ENCODE measurements at places on chromosomes 5 and 9.
A peak's percentile ranks its signal among the peaks of the same experiment; 100 is the strongest.

DNA sequence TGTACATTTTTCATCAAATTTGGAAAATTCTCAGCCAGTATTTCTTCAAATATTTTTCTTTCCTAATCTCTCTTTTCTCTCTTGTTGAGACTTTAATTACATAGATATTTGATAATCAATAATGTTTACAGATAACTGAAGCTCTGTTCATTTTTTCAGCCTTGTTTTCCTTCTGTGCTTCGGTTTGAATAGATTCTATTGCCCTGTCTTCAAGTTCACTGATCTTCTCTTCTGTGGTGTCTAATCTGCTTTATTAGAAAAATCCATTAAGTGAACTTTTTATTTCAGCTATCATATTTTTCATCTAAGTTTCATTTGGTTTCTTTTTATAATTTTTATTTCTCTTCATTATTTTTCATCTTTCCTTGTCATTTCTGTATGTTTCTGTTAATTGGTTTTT is 54.1 kb downstream of the AMBP start:
- no peak overlapping the region for H3K27ac ChIP-seq
- no peak for DNase-seq
- no peaks in the 10 kb centered on the region for H3K4me1 ChIP-seq
- H3K27me3 ChIP-seq, result no peaks in the 10 kb centered on the region
- peaks cover 50% of the 10 kb centered on the region for H3K36me3 ChIP-seq

DNA sequence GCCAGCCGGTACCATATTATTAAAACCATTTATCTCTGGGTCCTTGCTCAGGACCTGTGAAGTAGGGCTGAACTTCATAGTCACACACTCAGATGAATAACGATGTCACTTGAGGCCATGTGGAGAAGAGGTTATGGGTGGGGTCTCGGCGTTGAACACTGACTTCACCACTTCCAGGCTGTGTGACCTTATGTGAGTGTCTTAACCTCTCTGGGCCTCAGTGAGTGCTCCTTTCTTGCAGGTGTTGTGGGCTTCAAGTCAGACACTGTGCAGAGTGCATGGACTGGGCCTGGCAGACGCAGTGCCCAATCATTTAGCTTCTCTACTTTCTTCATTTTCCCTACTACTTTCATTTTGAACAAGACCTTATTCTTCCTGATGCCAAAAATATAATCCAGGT is 278.8 kb downstream of the PBX3 start:
- H3K4me3 ChIP-seq, result no peak overlapping the region
- no peaks in the 10 kb centered on the region for H3K36me3 ChIP-seq
- H3K27me3 ChIP-seq, result no peaks in the 10 kb centered on the region
- no peaks in the 10 kb centered on the region for H3K4me1 ChIP-seq

- peaks cover 24% of the 10 kb centered on the region for H3K4me1 ChIP-seq
- peaks cover 34% of the 10 kb centered on the region for H3K36me3 ChIP-seq
- DNase-seq, result no peak
- H3K4me3 ChIP-seq, result no peak overlapping the region
- no peak overlapping the region for H3K27ac ChIP-seq
These were observed 6.4 kb downstream of the LTC4S start for GRCh38 chr5:179800071-179800695.

DNA sequence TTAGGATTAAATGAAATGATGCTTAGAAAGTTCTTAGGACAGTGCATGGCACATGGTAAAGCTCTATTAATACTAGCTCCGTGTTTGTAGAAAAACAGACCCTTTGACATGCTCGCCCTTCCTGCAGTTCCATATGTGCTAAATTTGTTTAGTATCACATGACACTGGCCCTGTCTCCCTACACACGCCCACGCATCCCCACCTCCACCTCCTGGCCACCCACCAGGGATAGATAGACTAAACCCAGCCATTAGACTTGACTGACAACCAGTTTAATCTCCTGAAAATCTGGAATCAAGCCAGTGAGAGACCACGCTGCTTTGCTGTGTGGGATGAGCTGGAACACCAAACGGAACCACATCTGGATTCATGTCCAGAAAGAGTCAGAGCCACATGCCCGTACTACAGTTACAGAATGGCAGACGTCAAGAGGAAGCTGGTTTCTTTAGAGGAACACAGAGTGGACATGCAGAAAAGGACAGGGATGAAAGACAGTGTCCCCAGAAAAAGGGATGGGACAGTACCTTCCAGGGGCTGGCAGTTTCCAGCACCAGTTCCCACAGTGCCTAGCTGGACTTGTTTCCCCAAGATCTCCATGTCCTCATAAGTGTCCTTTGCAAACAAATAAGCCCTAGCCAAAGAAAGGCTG is 186.1 kb downstream of the PDZD2 start:
- H3K36me3 ChIP-seq, result no peaks in the 10 kb centered on the region
- H3K27ac ChIP-seq, result no peak overlapping the region
- DNase-seq, result no peak
- H3K4me1 ChIP-seq, result no peaks in the 10 kb centered on the region

DNA sequence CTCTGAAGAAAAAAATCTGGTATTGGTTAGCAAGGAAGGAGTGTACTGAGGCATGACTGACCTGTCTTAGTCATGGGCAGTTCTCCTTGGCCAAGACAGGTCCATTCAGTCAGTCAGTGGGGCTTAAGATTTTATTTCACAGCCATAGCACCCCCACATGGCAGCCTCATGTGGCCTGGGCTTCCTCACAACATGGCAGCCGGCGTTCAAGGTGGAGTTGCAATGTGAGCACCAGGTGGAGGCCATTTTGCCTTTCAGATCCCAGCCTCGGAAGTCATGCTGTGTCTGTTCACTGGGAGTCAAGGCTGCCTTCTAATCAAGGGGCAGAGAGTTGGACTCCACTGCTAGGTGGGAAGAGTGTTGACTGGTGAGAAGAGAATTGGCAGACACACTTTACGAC is 10.3 kb upstream of the CARD19 start:
- H3K36me3 ChIP-seq, result no peaks in the 10 kb centered on the region
- no peaks in the 10 kb centered on the region for H3K4me1 ChIP-seq
- H3K27me3 ChIP-seq, result no peaks in the 10 kb centered on the region
- H3K4me3 ChIP-seq, result no peak overlapping the region

GRCh38 chr9:98168153-98168780 is 24.2 kb downstream of the CORO2A start:
- H3K4me3 ChIP-seq, result no peak overlapping the region
- H3K27ac ChIP-seq, result no peak overlapping the region
- H3K36me3 ChIP-seq, result no peaks in the 10 kb centered on the region
- H3K4me1 ChIP-seq, result no peaks in the 10 kb centered on the region

DNA sequence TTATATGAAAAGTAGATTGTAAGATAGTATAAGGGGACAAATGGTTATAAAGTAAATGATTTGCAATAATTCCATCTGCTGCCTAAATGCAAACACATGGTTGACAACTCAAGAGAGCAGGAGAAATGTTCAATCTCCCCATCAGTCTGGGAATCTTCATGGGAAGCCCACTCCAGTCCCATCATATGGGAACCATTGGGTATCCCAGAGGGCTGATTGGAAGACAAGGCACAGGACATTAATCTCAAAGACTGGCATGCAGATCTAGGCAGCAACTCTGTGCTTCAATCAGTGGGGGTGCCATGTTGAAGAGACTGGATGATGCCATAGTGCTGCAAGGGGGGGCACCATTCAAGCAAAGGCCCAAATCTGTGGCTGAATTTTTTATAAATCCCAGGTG is 193.1 kb upstream of the PDE4D start:
- no peaks in the 10 kb centered on the region for H3K36me3 ChIP-seq
- no peak overlapping the region for H3K27ac ChIP-seq
- no peak overlapping the region for H3K4me3 ChIP-seq
- H3K4me1 ChIP-seq, result no peaks in the 10 kb centered on the region
- DNase-seq, result no peak

GRCh38 chr5:108858959-108859358 is 111.3 kb downstream of the FER start:
- peaks cover 4% of the 10 kb centered on the region for H3K36me3 ChIP-seq
- H3K4me3 ChIP-seq, result no peak overlapping the region
- no peak overlapping the region for H3K27ac ChIP-seq
- no peaks in the 10 kb centered on the region for H3K4me1 ChIP-seq

GRCh38 chr9:27442464-27442863 is 81.6 kb upstream of the IFNK start:
- no peaks in the 10 kb centered on the region for H3K36me3 ChIP-seq
- no peak for DNase-seq
- no peak overlapping the region for H3K4me3 ChIP-seq
- no peaks in the 10 kb centered on the region for H3K27me3 ChIP-seq
- peaks cover 2% of the 10 kb centered on the region for H3K4me1 ChIP-seq

GRCh38 chr9:87786423-87786822 is 60.5 kb downstream of the CTSL start:
- H3K27ac ChIP-seq, result no peak overlapping the region
- H3K4me1 ChIP-seq, result no peaks in the 10 kb centered on the region
- H3K4me3 ChIP-seq, result no peak overlapping the region
- H3K27me3 ChIP-seq, result no peaks in the 10 kb centered on the region
- DNase-seq, result no peak
- no peaks in the 10 kb centered on the region for H3K36me3 ChIP-seq

DNA sequence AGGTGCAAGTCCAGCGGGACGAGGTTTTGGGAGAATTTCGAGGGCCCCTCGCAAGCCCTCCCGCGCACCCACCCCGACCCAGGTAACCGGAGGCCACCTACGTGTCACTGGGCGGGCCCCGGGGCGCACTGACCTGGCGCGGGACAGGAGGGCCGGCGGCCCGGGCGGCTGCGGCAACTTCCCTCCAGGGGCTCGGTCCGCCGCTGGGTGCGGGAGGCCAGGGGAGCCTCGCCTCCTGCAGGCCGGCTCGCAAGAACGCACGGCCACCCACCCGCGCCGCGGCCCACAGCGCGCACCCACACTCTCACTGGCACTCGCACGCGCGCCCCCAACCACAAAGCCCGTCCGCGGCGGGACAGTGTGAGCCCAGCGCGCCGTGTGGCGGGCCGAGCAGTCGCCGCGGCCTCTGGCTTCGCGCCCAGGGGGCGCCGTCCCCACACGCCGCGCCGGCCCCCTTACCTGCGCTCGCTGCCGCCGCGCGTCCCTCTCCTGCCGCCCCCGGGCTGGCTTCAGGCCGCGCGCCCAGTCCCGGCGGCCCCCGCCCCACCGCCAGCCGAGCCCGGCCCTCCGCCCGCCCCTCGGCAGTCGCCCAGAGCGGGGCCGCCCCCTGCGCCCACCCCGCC is 451 bp downstream of the LPAR1 start:
- peak; percentile 65 for DNase-seq
- peak overlapping the region; percentile 81 for H3K4me3 ChIP-seq
- no peaks in the 10 kb centered on the region for H3K36me3 ChIP-seq

- H3K36me3 ChIP-seq, result no peaks in the 10 kb centered on the region
- peaks cover 4% of the 10 kb centered on the region for H3K4me1 ChIP-seq
- no peak for DNase-seq
These were observed 1.2 kb downstream of the PANK3 start for GRCh38 chr5:168578006-168578405.

DNA sequence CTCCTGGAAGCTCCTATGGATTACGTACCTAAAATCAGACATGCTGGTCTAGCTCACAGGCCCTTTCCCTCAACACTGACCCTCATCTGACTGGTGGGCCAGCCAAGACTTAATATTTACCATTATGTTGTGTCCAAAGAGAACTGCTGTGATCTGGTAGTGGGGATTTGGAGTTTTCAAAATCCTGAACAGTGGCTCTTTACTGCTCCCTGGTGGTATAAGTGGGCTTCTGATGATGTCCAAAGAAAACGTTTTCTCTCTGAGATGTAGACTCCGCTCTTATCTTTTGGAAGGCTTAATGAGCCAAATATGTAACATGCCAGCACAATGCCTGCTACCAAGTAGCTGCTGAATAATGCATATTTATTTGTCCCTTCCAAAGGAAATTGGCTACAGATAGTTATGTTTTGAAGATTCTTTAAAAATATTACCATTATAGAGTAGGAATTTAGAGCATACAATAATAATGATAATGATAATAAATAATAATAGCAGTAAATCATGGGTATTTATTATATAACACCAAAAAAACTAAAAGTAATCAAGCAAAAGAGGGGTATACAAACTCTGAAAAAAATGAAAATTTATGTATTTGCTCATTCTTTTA is 406.6 kb upstream of the TNC start:
- H3K27me3 ChIP-seq, result no peaks in the 10 kb centered on the region
- no peaks in the 10 kb centered on the region for H3K36me3 ChIP-seq
- H3K27ac ChIP-seq, result no peak overlapping the region
- no peak overlapping the region for H3K4me3 ChIP-seq

- H3K4me3 ChIP-seq, result no peak overlapping the region
- H3K36me3 ChIP-seq, result no peaks in the 10 kb centered on the region
- H3K27ac ChIP-seq, result no peak overlapping the region
- no peaks in the 10 kb centered on the region for H3K4me1 ChIP-seq
- H3K27me3 ChIP-seq, result no peaks in the 10 kb centered on the region
These were observed 315.5 kb downstream of the TRPM3 start for GRCh38 chr9:70805949-70806348.

- H3K27me3 ChIP-seq, result no peaks in the 10 kb centered on the region
- H3K27ac ChIP-seq, result no peak overlapping the region
- H3K36me3 ChIP-seq, result no peaks in the 10 kb centered on the region
- H3K4me3 ChIP-seq, result no peak overlapping the region
These were observed 46.4 kb upstream of the SLC44A1 start for GRCh38 chr9:105198023-105198422.

- DNase-seq, result no peak
- H3K4me3 ChIP-seq, result no peak overlapping the region
- H3K27me3 ChIP-seq, result no peaks in the 10 kb centered on the region
- H3K36me3 ChIP-seq, result no peaks in the 10 kb centered on the region
- no peak overlapping the region for H3K27ac ChIP-seq
These were observed 194.7 kb downstream of the SREK1 start for GRCh38 chr5:66338828-66339227.

GRCh38 chr5:151925340-151925739 is 689 bp upstream of the GLRA1 start:
- DNase-seq, result no peak
- no peak overlapping the region for H3K27ac ChIP-seq
- H3K36me3 ChIP-seq, result no peaks in the 10 kb centered on the region
- peaks cover 4% of the 10 kb centered on the region for H3K27me3 ChIP-seq
- H3K4me1 ChIP-seq, result no peaks in the 10 kb centered on the region
- no peak overlapping the region for H3K4me3 ChIP-seq

GRCh38 chr5:109951758-109952157 is 262.0 kb downstream of the MAN2A1 start:
- no peak overlapping the region for H3K4me3 ChIP-seq
- no peaks in the 10 kb centered on the region for H3K4me1 ChIP-seq
- H3K27ac ChIP-seq, result no peak overlapping the region
- no peak for DNase-seq
- no peaks in the 10 kb centered on the region for H3K36me3 ChIP-seq

DNA sequence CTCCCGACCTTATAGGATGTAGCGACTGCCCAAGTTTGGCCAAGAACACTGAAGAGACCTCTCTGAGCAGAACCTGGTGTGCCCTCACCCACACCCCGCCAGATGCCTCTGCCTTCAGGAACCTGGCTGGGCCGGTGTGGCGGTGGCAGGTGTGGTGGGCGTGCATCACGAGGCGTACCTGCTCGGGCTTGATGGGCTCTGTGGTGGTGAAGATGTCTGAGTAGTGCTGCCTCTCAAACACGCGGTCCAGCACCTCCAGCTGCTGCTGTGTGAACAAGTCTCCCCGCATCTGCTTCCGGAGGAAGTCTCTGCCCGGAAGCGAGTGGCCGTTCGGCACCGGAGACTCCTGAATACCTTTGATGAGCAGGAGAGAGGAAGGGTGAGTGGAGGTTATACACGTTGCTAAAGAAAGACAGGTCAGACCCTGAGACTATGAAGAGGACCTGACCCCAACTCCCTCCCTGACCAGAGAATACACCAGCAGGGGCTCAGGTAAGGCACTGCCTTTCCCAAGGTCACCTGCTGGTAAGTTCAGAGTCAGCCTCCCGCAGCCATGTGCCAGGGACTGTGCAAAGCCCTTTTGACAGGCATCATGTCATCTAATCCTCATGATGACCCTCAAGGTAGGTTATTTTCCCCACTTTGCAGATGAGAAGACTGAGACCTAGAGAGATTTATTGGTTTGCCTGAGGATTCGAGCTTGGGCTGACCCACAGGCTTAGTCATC is 67.5 kb downstream of the PAX5 start:
- H3K27me3 ChIP-seq, result no peaks in the 10 kb centered on the region
- H3K36me3 ChIP-seq, result no peaks in the 10 kb centered on the region
- no peak overlapping the region for H3K27ac ChIP-seq
- H3K4me1 ChIP-seq, result no peaks in the 10 kb centered on the region
- no peak overlapping the region for H3K4me3 ChIP-seq
- no peak for DNase-seq

Data from ascending aorta (tissue), 2 donors.